ENCODE measurements at places on chromosomes 7 and 10. TPM values are rescaled to one million over a fixed set of nuclear protein-coding genes. Genes with fewer than 3 reads are reported as not detected.

The ZKSCAN5 gene
- total RNA-seq: 11.7 TPM

GRCh38 chr10:102007796-102008195, 48.2 kb downstream of the ARMH3 start:
- DNase-seq: no peak

- no peak for DNase-seq
Observed at GRCh38 chr7:80923211-80923612, 4.4 kb upstream of the SEMA3C start.

DNA sequence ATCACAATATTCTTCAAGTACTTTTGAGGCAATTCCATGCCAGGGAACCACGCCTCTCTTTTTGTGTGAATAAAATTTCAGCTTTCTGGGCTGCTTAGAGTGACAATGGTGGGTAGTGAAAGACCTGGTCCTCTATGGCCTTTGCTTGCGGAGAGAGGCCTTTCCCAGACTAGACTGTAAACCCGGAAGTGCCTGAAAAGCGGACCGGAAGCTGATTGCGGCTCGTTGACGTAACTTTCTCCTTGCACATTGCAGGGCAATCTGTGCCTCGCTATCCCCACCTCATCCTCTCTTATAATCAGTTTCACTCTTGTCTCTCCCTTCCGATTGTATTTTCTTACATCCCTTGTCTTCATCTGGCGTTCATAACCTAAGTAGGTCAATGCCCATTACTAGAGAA, 310.4 kb downstream of the CAMK1D start:
- DNase-seq: no peak

DNA sequence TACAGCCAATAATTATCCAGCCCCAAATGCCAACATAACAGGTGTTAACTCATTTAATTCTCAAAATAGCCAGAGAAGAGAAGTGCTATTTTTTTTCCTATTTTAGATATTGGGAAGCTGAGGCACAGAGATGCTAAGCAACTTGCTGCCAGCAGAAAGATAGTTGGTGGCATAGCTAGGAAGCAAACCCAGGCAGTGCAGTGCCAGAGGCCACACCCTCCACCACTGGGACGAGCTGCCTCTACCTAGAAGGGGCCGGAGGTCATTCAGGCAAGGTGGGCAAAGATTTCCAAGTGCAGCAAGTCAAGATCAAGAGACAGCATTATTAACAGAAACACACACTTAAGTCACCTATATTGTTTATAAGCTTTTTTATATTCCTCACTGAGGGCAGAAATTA, 654.1 kb downstream of the INHBA start:
- DNase-seq: no peak
